ENCODE measurements at places on chromosomes 2 and 18. TPM values are rescaled to one million over a fixed set of nuclear protein-coding genes. Genes with fewer than 3 reads are reported as not detected.

The ZBTB7C gene
- not detected for total RNA-seq

The FAM228A gene
- total RNA-seq = 2.3 TPM

The ACTG2 gene
- total RNA-seq = 0.35 TPM

The LOXHD1 gene
- total RNA-seq = not detected

The NCKAP5 gene
- total RNA-seq = 1.7 TPM

The ONECUT2 gene
- under 0.01 TPM for total RNA-seq

The SEMA4C gene
- 20.2 TPM for total RNA-seq

The ZNF892 gene
- total RNA-seq = 2.3 TPM

The BOLL gene
- total RNA-seq = not detected

The DLX2 gene
- total RNA-seq = 0.15 TPM

The CNDP1 gene
- total RNA-seq = not detected

The CRYGD gene
- total RNA-seq = not detected

The MERTK gene
- 0.90 TPM for total RNA-seq

The PCARE gene
- not detected for total RNA-seq

The CAVIN2 gene
- 18.4 TPM for total RNA-seq

The ZC3H15 gene
- 55.8 TPM for total RNA-seq
